Right cardiac atrium (tissue), 5 donors: ENCODE measurements at places on chromosomes 3 and 15.

- no peak for DNase-seq
These were observed 146.3 kb downstream of the TMCO5A start for GRCh38 chr15:38080651-38081275.

DNA sequence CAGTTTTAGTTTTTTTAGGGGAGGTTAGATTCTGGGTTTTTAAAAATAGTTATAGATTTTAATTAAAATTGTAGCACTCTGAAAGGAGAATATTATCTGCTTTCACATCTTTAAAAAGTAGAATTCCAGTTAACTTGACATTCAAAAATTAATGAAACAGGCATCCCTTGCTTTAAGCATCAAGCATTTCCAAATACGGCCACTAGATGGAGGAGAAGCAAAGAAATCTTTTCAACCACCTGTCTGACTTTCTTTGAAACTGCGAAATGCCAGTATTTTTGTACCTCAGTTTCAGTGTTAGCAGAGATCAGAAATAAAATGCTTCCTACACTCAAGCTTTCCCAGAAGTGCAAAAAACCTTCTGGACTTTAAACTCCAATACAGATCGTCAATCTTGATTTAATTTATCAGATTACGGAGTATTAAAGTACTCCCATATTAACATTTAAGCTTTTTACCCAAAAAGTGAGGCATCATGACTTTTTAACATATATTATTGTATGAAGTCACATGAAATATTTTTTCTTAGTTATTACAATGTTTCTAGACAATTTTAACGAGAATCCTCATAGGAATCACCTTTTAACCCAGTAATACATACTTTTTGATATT is 153.3 kb downstream of the P3H2 start:
- DNase-seq: no peak

- DNase-seq: no peak
These were observed 165.4 kb upstream of the TOPAZ1 start for GRCh38 chr3:44076221-44076829.

DNA sequence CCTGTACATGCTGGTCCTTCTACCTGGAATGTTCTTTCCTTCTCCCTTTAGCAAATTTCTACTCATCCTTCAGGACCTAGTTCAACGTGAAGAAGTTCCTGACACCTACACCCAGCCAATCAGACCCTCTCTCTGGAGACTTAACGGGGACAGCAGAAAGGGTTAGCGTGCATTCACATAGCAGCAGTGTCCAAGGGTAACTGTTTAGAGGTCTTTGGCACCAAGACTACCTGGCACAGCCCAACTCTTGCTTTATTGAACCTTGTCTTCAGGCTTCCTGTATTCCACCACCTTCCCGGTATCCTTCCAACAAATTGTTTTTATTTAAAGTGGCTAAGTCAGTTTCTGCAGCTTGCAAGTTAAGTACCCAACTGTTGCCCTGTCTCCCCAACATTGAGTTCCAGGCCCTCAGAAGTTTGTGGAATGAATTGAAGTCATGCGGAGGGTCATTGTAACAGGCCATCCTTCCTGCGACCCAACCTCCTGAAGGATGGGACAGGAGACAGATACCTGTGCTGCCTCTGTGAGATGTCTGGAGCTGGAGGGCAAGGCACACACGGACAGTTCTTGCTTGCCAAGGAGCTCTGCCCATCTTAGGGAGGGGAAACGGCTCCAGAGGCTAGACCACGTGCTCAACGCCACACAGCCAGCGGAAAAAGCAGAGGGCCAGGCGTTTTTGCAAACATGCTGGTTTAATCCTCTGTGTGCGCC is 14.4 kb upstream of the WNT7A start:
- no peak for DNase-seq

- no peak for DNase-seq
These were observed 466.2 kb downstream of the FGF12 start for GRCh38 chr3:192261135-192261534.
